CD8-positive, alpha-beta memory T cell (primary cell): ENCODE measurements at places on chromosomes 6 and 20.

- no peak overlapping the region for H3K27ac ChIP-seq
- DNase-seq: no peak
- no peak overlapping the region for H3K4me3 ChIP-seq
- H3K4me1 ChIP-seq: no peaks in the 10 kb centered on the region
- no peaks in the 10 kb centered on the region for H3K27me3 ChIP-seq
These were observed 2.4 kb downstream of the CD93 start for GRCh38 chr20:23083553-23084220.

GRCh38 chr6:17628873-17629272 lies 28.8 kb downstream of the FAM8A1 start:
- DNase-seq: no peak
- no peak overlapping the region for H3K27ac ChIP-seq
- H3K4me3 ChIP-seq: no peak overlapping the region
- H3K36me3 ChIP-seq: peaks cover 24% of the 10 kb centered on the region
- H3K27me3 ChIP-seq: no peaks in the 10 kb centered on the region

GRCh38 chr6:157984686-157985225 lies 3.1 kb downstream of the SYNJ2 start:
- no peaks in the 10 kb centered on the region for H3K27me3 ChIP-seq
- H3K4me3 ChIP-seq: no peak overlapping the region
- H3K4me1 ChIP-seq: peaks cover 53% of the 10 kb centered on the region
- DNase-seq: no peak
- H3K36me3 ChIP-seq: no peaks in the 10 kb centered on the region
- H3K27ac ChIP-seq: no peak overlapping the region

DNA sequence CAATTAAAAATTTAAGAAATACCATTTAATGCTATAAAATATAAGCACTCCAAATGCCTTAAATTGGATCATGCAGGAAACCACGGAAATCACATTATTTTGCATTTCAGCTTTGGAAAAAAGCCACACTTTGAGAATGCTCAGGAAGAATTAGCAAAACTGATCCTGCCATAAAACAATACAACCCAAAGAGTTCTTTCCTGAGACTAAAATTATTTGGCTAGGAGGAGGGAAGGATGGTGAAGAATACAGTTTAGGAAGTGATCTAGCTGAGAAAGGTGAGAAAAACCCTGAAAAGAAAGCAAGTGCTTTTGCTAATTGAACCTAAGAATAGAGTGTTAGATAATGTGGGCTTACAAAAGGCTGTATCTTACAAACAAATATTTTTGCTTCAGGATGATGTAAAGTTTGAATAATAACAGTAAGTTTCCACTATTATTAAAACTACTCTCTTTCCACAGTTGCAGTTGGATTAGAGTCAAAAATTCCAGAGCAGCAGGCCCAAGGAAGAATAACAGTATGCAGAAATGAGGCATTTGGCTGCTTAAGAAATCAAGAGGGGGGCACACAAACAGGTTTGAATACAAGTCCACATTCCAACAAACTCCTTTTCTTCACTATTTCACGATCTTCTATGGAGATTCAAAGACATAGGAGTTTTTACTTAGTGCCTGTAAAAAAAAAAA lies 565.4 kb downstream of the RFPL4B start:
- no peak overlapping the region for H3K4me3 ChIP-seq
- H3K4me1 ChIP-seq: no peaks in the 10 kb centered on the region
- DNase-seq: no peak
- no peaks in the 10 kb centered on the region for H3K27me3 ChIP-seq
- H3K36me3 ChIP-seq: no peaks in the 10 kb centered on the region

GRCh38 chr6:152226119-152226518 lies 411.0 kb downstream of the SYNE1 start:
- H3K27me3 ChIP-seq: no peaks in the 10 kb centered on the region
- H3K4me1 ChIP-seq: no peaks in the 10 kb centered on the region
- DNase-seq: no peak
- H3K27ac ChIP-seq: no peak overlapping the region
- H3K36me3 ChIP-seq: peaks cover 29% of the 10 kb centered on the region
- no peak overlapping the region for H3K4me3 ChIP-seq

DNA sequence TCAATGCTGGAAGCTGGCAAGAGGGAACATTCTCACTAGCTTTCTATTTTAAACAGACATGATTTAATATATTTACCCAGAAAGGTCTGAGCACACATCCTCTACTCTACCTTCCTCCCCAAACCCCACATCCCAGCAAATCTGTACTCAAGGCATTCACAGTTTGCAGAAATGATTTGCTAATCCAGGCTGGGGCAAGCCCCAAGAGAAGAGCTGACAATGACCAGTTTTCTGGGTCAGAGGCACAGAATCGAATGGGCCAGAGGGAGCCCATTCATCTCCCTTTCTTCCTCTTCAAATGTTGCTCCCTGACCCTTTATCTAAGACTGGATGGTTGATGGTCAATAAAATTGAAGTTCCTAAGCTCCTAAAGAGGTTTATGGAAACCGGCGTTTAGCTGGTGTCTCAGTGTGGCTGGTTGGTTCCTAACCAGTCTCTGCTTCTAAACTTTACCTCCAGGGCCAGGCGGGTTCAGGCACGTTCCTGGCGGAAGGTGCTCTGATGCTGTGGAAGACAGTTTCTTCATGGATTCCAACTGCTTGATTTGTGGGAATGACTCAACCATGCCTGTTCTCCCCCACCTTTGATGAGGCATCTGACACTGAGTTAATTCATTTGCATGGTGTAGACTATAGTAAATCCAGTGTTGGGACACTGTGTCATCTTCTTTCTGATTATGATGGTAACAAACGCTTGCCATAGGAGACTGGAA lies 96.4 kb upstream of the IYD start:
- no peak overlapping the region for H3K4me3 ChIP-seq
- peaks cover 7% of the 10 kb centered on the region for H3K4me1 ChIP-seq
- H3K27me3 ChIP-seq: no peaks in the 10 kb centered on the region
- DNase-seq: no peak
- peak overlapping the region; percentile 76 for H3K27ac ChIP-seq

DNA sequence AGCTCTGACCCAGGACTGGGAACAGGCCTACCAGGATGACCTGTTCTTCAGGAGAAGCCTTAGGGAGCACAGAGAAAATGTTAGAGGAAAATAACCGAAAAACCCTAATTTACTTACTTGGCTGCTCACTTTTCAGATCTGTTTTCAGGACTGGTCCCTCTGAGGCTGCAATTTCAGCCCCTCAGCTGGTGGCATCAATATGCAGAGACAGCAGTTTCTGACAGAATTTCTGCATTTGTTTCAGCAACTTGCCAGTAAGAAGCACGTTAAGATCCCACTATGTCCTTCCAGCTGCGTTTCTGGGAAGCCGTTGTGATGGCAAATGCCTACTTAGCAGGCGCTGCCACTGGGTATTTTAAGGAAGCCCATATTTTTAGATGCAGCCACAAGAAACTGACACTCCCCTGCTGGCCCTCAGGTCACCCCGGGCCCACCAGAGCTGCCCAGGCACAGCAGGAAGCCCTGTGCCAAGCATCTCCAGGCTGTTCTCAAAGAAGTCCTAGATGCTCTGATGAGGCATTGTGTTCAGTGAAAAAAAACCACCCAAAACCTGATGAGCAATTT lies 7.5 kb downstream of the YTHDF1 start:
- peaks cover 23% of the 10 kb centered on the region for H3K4me1 ChIP-seq
- no peak overlapping the region for H3K4me3 ChIP-seq
- DNase-seq: no peak
- no peak overlapping the region for H3K27ac ChIP-seq
- peaks cover 55% of the 10 kb centered on the region for H3K36me3 ChIP-seq

GRCh38 chr6:136611133-136611532 lies 60.9 kb upstream of the MAP7 start:
- DNase-seq: no peak
- no peaks in the 10 kb centered on the region for H3K27me3 ChIP-seq
- no peaks in the 10 kb centered on the region for H3K4me1 ChIP-seq

DNA sequence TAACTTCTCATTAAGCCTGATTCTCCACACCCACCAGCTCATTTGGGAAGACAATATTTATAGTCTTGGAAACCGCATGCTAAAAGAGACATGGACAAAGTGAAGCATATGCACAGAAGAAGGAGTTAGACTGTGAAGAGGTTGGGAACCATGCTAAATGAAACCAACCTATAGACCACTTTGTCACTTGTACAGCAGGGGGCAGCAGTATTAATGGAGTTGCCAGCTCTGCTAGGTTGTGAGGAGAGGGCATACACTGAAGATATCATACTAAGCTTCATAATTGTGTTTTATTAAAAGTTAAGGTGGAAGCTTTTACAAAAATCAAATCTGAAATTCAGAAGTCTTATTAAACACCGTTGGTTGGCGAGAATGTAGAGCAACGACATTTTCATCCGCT lies 38.3 kb upstream of the HMGCLL1 start:
- H3K27me3 ChIP-seq: no peaks in the 10 kb centered on the region
- DNase-seq: no peak
- H3K36me3 ChIP-seq: no peaks in the 10 kb centered on the region
- no peaks in the 10 kb centered on the region for H3K4me1 ChIP-seq
- no peak overlapping the region for H3K27ac ChIP-seq

DNA sequence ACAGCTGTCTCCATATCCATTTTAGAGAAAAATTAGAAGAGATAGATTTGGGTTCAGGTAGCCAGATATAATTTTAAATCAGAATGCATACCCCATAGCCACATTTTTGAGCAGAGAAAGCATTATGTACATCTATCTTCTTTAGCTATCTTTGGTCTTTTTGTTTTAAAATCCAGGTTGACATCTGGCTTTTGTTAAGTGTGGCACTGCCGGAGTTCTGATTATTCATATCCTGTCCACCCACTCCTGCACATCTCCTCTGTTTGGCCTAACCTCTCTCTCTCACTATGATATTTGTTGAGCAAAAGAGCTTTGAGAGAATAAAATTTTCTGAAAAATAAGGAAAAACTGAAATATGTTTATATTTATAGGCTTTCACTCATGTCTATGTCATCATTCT lies 189.7 kb downstream of the PACRG start:
- H3K27me3 ChIP-seq: no peaks in the 10 kb centered on the region
- DNase-seq: no peak
- no peaks in the 10 kb centered on the region for H3K36me3 ChIP-seq
- no peak overlapping the region for H3K27ac ChIP-seq

DNA sequence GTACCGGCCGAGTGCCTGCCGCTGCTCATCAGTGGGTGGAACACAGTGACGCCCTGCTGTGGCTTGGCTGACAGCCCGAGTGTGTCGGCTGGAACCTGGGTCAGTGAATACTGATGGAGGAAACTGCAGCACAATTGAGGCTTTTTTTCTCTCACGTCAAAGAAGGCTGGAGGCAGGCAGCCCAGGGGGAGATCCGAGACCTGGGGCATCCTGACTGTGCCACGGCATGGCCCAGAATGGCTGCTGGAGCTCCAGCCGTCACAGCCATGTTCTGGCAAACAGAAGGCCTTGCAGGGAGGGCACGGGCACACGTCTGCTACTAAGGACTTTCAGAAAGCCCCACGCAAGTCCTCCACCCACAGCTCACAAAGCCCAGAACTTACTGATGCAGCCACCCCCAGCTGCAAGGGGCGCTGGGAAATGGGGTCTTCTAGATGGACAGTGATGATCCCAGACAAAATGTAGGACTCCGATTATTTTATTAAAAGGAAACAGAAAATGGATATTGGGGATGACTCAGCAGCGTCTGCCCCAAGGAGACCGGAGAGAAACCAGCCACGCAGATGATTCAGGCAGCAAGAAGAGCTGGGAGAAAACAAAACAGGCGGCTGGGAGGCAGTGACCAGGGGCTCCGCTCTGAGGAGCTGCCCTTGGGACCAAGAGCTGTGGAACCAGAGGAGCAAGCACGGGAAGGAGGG lies 140.0 kb downstream of the TAF4 start:
- H3K4me3 ChIP-seq: no peak overlapping the region
- H3K27me3 ChIP-seq: no peaks in the 10 kb centered on the region
- H3K36me3 ChIP-seq: no peaks in the 10 kb centered on the region
- peak; percentile 39 for DNase-seq

DNA sequence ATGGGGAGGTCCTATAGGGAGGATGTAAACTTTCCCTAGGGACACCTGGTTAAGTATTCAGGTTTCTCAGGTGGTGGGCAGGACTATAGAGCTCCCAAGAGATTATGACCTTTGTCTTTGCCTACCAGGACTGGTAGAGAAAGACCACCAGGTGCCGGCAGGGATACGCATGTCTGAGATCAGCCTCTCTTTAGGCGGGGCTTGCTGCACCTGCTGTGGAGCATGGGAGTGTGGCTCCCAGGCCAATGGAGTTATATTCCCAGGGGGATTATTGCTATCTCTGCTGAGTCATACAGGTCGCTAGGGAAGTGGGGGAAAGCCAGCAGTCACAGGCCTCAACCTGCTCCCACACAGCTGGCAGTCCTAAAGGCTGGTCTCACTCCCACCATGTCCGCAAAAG lies 280.5 kb upstream of the MMS22L start:
- no peak for DNase-seq
- H3K4me1 ChIP-seq: no peaks in the 10 kb centered on the region
- no peak overlapping the region for H3K27ac ChIP-seq
- H3K27me3 ChIP-seq: no peaks in the 10 kb centered on the region
